Liver (tissue), 10 donors: ENCODE measurements at places on chromosomes 16 and 17. TPM values are rescaled to one million over a fixed set of nuclear protein-coding genes. Genes with fewer than 3 reads are reported as not detected.

CA4 gene
- total RNA-seq = 0.14 TPM

CDK3 gene
- 1.5 TPM for total RNA-seq

TBC1D3G gene
- not detected for total RNA-seq

LAT gene
- total RNA-seq = 1.3 TPM

SPNS3 gene
- total RNA-seq = 2.3 TPM

ST3GAL2 gene
- 16.1 TPM for total RNA-seq

IGSF6 gene
- total RNA-seq = 27.3 TPM

MGAT5B gene
- 0.25 TPM for total RNA-seq

SIRT7 gene
- total RNA-seq = 16.5 TPM

COASY gene
- total RNA-seq = 18.2 TPM

- no peak for DNase-seq
These were observed 12.4 kb downstream of the SNTB2 start for GRCh38 chr16:69199382-69199781.

GRCh38 chr16:84730406-84731106 lies 30.8 kb downstream of the USP10 start:
- no peak for DNase-seq

DNA sequence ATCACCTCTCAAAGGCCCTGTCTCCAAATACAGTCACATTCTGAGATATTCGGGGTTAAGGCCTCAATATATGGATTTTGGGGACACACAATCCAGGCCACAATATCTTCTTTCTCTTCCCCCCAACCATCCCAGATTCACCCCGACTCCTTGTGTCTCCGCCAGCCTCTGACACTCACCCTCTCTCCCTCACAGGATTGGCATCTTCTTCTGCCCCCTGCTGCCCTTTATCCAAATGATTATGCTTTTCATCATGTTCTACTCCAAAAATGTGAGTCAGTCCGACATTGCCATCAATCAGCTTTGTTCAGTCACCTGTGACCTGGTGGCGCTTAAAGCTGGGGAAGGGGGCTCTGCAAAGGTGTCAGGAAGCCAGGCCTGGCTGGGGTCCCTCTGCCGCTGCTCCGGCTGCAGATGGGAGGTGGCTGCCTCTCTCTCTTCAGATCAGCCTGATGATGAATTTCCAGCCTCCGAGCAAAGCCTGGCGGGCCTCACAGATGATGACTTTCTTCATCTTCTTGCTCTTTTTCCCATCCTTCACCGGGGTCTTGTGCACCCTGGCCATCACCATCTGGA lies 35.1 kb downstream of the GDE1 start:
- DNase-seq = no peak

GRCh38 chr16:66581246-66581952 lies 2.1 kb downstream of the CMTM2 start:
- no peak for DNase-seq

DNA sequence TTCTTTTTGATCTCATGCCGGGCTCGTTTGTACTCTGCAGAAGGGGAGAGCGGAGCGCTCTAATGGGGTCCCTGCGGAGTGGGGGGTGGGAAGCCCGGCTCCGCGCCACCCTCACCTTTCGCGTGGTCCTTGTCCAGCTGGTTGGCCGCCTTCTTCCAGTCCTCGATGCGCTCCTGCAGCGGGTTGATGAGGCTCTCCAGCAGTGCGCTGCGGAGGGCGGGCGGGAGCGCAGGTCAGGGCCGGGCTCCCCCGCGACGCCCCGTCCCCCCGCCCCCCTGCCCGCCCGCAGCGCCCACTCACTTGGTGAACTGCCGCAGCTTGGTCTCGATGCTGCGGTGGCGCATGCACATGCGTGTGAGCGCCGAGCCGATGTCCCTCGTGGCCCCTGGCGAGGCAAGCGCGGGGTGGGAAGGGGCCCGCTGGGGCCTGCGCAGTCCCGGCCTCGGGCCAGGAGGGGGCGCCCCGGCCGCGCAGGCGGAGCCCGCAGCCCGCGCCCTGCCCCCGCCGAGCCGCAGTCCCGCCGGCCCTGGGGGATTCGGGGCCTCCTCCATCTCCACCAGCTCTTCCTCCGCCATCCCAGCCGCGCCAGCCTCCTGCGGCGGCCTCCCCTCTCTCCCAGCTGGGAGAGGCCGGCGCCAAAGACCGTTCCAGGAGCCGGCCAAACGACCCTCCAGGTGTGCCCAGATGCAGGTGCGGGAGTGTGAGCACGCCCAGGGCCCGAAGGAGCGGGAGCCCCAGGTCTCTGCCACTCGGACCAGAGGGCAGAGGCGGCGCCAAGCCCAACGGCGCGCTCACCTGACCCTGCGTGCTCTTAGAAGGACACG lies 6.0 kb downstream of the MTSS2 start:
- no peak for DNase-seq

- DNase-seq = no peak
These were observed 238.8 kb upstream of the CDH5 start for GRCh38 chr16:66127459-66128370.

- DNase-seq = no peak
These were observed 46.8 kb downstream of the OMG start for GRCh38 chr17:31250229-31250628.

DNA sequence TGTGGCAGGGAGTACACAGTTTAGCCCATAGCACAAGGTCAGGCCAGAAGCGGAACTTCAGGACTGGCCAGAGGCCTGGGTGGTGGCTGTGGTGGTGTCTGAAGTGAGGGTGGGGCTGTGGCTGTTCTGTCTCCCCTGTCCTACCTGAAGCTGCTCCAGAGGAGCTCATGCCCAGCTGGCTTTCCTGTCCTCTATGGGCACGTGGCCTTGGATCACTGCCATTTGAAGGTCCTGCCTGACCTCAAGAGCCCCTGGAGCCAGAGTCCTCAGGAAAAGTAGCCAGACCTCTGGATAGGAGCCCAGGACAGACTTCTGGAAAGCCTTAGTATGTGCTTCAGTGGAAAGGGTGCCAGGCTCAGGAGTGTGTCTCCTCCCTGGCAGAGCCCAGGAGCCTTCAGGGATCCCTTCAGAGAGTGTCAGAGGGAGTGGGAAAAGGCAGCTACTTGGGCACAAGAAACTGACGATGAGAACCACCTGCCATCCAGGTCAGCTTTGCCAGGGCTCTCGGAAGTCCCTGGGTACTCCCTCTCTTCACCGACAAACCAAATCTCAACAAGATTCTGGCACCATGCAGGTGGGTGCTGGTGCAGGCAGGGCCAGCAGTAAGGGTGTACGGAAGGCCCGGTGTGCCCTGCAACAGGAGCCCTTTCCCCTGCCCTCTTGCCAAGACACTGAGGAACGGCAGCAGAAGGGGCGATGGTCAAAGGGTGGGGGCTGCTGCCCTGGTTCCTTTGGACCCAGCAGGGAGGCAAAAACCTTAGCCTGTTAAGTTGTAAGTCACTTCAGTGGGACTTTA lies 153.7 kb downstream of the NTN1 start:
- DNase-seq = no peak

DNA sequence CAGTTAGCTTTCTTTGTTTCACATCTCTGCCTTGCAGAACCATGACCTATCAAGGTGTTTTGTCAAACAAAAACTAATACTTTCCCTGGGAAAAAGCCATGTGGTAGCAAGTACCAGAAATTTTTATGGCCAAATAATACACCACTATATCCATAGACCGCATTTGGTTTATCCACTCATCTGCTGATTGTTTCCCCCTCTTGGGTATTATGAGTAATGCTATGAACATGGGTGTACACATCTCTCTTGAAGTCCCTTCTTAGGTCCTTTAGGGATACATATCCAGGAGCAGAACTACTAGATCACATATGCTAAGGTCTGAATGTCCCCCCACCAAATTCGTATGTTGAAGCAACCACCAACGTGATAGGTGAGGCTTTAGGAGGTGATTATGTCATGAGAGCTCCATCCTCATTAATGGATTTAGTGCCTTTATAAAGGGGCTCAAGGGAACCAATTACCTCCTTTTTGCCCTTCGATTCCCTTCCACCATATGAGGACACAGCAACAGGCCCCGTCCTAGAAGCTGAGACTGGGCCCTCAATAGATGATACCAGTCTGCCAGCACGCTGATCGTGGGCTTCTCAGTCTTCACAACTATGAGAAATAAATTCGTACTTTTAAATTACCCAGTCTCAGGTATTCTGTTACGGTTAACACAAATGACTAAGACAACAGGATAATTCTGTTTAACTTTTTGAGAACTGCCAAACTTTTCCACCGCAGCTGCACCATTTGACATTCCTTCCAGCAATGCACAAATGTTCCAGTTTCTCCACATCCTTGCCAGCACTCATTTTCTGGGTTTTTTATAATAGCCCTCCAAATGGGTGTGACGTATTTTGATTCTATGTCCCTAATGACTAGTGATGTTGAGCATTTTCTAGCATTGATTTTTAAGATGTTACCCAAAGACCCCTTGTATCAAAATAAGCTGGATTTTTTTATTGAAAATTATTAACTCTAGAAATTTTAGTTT lies 30.0 kb downstream of the SIAH1 start:
- no peak for DNase-seq

DNA sequence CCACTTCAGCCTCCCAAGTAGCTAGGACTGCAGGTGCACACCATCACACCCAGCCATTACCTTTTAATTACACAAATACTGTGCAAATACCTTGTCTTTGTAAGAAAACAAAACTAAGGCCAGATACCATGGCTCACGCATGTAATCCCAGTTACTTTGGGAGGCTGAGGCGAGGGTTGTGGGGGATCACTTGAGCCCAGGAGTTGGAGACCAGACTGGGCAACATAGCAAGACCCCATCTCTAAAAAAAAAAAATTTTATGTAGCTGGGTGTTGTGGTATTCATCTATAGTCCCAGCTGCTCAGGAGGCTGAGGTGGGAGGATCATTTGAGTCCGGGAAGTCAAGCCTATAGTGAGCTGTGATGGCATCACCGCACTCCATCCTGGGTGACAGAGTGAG lies 151.6 kb downstream of the CLEC16A start:
- no peak for DNase-seq

GRCh38 chr17:67500261-67500660 lies 123.2 kb downstream of the PITPNC1 start:
- no peak for DNase-seq

DNA sequence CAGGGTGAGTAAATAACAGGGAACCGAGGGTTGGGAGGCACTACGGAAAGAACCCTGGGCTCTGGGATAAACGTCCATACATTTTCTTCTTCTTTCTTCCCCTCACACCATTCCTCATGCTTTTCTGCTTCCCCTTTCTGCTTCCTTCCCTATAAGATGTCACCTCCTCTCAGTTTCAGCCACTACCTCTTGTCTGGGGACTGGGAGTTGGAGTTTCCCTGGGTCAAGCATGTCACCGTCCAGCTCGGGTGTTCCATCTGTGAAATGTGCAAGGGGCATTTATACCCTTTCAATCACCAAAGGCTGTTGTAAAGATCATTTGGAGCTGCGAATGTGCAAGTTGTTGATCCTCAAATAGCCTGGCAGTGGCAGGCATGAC lies 17.5 kb upstream of the CCL22 start:
- no peak for DNase-seq

GRCh38 chr17:7862692-7863437 lies 5.1 kb downstream of the CYB5D1 start:
- DNase-seq = no peak

DNA sequence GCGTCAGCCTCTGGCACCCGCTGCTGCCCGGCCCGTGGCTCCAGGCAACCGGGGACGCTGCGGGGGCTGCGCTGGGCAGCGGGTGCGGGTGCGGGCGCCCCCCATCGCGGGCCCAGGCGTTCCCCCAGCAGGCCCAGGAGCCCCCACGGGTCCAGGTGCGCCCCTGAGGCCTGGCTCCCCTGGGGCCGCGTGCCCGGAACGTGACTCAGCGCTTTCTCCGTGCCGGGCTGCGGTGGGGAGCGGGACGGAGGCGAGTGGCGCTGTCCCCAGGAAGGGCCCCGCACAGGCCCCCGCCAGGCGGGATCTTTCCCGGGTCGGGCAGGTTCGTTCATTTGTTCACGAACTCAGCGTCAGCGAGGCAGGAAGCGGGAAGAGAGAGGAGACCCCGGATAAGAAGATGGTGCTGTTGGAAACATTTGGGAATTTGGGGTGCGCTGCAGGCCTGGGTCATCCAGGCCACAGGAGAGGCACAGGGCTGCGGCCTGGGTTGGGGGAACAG lies 18.4 kb upstream of the EXOC7 start:
- DNase-seq = no peak

GRCh38 chr16:58032710-58033293 lies 7.2 kb downstream of the MMP15 start:
- peak; percentile 65 for DNase-seq

GRCh38 chr16:49824593-49824992 lies 31.3 kb downstream of the ZNF423 start:
- no peak for DNase-seq
